ENCODE measurements at places on chromosomes 16 and 17.
A peak's percentile ranks its signal among the peaks of the same experiment; 100 is the strongest.

DNA sequence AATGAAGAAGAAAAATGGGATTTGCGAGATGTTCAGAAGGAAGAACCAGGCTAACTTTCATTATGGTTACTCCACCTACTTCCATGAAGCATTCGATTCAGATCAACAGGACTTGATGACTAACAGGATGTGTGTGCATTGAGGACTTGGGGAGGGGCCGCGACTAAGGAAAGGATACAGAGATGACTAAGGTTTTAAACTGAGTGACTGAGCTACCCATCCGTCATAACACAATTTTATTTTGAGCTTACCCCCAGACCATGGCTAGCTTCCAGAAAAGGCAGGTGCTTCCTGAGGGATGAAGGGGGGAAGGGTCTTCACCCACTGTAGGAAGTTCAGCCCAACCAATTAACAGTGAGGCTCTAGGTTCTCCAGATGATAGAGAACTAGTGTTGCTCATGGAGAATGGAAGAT lies 2.5 kb upstream of the CDYL2 start:
- peak; percentile 57 for DNase-seq

DNA sequence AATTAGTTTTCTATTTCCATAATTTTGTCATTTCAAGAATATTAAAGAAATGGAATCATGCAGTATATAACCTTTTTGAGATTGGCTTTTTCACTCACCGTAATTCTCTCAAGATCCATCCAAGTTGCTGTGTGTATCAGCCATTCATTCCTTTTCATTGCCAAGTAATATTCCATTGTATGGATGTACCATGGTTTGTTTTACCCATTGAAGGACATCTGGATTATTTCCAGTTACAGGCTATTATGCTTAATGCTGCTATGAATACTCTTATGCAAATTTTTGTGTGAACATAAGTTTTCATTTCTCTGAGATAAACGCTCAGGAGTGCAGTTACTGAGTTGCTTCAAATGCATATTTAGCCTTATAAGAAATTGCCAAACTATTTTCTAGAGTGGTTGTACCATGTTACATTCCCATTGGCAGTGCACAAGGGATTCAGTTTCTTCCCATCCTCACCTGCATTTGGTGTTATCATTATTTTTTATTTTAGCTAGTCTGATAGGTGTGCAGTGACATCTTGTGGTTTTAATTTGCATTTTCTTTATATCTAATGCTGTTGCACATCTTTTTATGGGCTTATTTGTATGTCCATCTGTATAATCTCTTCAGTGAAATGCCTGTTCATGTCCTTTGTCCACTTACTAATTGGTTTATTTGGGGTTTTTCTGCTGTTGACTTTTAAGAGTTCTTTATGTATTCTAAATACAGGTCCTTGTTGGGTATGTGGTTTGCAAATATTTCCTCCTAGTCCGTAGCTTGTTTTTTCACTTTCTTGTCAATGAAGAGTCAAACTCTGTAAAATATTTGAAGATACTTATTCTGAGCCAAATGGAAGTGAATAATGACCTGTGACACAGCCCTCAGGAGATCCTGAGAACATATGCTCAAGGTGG lies 32.7 kb downstream of the BMERB1 start:
- peak; percentile 8 for DNase-seq

DNA sequence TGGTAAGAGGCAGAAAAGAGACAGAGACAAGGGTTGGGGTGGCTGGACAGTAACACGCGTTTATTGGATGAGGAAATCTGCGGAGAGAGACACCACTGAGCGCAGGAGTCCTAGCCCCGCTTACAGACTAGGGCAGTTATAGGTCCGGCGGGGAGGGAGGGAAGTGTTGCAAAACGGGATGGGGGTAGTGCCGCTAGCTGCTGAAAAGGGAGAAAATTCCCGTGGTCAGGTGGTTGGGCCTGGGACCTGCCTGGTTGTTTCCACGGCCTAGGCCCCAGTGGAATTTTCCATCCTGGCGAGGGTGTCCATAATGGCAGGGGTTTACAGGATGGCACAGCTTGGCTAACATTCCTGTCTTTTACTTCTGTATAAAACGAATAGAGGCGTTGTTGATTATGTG lies 5.5 kb upstream of the CPHXL2 start:
- no peak for DNase-seq

GRCh38 chr17:72642720-72643119 lies 449.8 kb downstream of the SLC39A11 start:
- DNase-seq = no peak

GRCh38 chr17:49567871-49568694 lies 7.6 kb upstream of the NXPH3 start:
- DNase-seq = peak; percentile 95

GRCh38 chr16:50464325-50465290 lies 83.6 kb upstream of the NKD1 start:
- DNase-seq = no peak

DNA sequence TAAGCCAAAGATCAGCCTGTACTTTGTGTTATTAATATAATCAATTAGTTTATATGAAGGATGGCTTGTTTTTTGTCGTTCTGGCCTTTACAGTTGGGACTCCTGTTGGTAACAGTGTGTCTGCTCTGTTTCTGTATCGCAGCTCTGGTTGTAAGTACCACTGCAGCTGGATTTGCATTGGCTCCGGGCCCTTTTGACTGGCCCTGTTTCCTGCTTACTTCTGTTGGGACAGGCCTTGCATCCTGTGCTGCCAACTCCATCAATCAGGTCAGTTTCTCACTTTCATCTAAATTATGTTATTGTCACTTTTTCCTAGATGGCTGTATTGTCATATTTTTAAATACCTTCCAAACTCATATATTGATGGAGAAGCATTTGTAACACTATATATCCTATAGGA lies 32.7 kb downstream of the COX10 start:
- DNase-seq = no peak

DNA sequence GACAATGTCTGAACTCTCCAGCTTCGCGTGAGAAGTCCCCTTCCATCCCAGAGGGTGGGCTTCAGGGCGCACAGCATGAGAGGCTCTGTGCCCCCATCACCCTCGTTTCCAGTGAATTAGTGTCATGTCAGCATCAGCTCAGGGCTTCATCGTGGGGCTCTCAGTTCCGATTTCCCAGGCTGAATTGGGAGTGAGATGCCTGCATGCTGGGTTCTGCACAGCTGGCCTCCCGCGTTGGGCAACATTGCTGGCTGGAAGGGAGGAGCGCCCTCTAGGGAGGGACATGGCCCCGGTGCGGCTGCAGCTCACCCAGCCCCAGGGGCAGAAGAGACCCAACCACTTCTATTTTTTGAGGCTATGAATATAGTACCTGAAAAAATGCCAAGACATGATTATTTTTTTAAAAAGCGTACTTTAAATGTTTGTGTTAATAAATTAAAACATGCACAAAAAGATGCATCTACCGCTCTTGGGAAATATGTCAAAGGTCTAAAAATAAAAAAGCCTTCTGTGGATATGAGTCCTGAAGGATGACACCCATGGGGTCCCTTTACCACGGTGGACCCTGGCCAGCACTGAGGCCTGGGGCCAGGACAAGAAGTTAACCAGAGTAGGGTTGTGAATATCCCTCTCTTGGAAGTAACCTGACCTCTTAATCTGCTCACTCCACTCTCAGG lies 10.5 kb upstream of the ITGAD start:
- peak; percentile 85 for DNase-seq

DNA sequence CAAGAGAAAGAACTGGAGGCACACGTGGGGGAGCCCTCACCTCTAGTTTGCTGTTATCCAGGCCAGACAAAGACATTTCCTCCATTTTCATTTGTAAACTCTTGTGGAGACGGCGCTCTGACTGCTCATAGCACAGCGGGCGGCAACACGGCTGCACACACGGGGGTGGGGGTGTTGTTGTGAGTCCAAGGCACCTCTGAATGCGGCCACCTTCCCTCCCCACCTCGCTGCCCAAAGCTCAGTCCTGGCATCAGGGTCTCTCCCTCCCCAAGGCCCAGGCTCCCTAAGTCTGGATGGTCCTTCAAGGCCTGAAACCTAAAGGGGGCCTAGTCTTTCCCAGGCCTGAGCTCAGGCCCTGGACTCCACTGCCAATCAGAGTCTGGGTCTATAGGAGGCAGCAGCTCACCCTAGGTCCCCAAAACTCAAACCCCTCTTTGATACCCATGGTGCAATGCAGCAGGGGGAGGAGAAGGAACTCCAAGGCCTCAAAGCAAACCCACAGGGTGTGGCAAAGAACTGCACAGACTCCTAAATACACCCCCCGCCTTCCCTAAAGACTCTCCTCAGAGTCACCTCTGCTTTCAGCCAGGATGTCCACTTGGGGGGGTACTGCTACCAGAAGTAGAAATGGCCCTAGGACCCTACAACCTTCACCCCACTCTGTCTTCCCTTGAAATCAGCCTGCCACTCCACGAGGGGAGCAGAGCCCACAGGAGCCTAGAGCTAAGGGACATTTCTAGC lies 1.5 kb downstream of the ATXN7L3 start:
- no peak for DNase-seq

DNA sequence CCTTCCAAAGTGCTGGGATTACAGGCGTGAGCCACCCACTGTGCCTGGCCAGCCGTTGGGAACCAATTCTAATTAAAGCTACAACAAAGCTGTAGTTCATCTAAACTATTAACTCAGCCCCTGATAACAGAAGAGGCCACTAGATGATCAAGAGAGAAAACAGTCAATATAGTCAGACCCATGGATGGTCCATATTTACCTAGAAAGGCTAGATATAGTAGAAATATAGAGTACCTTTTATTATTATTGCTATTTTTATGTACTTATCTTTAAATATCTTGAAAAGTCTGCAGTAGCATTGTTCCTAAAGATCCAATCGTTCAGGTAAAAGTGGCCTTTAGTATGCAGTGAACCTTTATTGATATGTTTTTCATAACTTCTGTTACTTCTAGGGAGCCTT lies 43.2 kb downstream of the RNF213 start:
- no peak for DNase-seq

DNA sequence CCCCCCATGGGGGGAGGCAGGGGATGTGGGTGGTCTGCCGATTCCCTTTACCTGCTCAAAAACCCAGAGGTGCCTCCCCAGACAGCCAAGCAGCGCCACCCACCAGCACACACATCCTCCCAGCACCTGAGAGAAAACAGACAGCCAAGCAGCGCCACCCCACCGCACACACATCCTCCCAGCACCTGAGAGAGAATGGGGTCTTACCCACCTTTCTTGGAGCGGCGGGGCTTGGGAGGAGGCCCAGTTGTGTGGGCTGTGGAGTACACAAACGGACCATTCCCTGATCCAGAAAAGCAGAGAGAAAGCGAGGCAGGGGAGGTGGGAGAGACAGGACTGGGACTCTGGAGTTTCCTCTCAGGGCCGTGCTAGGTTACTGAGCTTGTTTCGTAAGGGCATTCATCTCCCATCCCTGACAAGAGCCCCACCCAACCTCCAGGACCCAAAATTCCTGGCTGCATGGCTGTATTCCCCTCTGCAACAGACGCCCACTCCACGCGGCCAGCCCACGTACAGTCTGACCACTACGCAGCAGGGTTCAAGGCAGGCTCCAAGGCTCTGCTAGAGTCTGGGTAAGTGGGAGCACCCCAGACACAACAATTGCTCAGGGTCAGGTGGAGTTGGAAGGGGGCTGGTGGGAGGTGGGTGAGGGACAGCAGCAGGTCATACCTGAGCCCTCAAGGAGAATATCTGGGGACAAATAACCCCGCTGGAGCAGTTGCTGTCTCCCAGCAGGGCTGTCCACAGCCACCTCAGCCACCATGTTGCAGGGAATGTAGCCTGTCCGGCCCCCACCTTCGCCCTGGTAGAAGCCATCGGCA lies 22.3 kb downstream of the TSPOAP1 start:
- DNase-seq = peak; percentile 44
